ENCODE measurements at places on chromosomes 3 and 15. TPM values are rescaled to one million over a fixed set of nuclear protein-coding genes. Genes with fewer than 3 reads are reported as not detected.

Gene TMCO5A
- total RNA-seq, result 129 TPM

DNA sequence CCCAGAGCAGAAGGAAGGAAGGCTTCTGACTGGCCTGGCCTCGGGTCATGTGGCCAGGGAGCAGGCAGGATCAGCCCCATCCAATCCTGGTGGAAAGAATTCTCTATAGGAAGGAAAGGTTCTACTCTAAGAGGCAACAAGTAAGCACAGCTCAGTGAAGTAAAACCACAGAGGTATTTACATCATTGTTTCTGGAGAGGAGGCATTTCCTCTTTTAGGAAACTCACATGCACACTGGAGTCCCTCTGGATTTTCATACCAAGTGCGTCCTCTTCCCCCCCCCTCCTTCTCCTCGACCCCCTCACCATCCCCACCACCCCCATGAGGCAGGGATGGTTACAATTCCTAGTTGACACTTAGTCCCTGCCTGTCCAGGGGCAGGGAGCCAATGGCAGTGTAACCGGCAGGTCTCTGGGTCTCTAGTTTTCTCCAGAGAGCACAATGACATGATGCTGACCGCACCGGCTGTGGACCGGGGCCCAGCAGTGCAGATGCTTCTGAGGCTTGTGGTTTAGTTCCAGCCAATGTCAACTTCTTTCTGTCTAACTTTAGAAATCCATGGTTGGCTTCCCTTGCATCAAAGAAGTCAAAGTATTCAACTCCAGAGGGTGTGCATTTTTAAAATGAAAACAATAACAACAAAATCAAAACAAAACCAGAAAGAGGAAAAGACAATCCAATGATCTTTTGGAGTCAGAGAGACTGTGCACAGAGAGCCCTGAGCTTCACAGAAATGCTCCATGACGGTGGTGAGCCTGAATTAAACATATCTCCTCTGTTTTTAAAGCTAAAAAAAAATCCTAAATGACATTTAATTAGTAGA lies 230.3 kb upstream of the TLE3 start:
- no peak overlapping the region for H3K27ac ChIP-seq
- H3K4me3 ChIP-seq, result no peak overlapping the region
- H3K27me3 ChIP-seq, result no peaks in the 10 kb centered on the region
- no peaks in the 10 kb centered on the region for H3K36me3 ChIP-seq
- H3K4me1 ChIP-seq, result peaks cover 6% of the 10 kb centered on the region

DNA sequence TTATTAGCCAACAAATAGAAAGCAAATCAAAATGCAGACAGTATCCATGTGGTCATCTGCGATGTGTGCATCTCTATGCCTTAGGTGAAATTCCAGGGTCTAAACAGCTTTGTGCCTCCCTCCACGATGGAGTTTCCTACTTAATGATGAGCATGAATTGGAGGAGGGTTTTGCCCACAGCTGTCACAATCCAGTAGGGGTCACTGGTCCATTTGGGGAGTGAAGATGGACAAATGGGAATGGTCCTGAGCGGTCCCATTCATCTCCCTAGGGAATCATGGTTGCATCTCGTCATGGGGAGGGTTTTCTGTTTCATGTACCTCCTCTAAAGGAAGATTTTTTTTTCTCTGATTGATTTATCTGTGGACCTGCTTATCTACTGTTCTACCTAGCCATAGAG lies 358.0 kb downstream of the PTPRG start:
- no peak for DNase-seq
- H3K27ac ChIP-seq, result no peak overlapping the region
- no peaks in the 10 kb centered on the region for H3K27me3 ChIP-seq
- H3K36me3 ChIP-seq, result no peaks in the 10 kb centered on the region
- no peaks in the 10 kb centered on the region for H3K4me1 ChIP-seq

DNA sequence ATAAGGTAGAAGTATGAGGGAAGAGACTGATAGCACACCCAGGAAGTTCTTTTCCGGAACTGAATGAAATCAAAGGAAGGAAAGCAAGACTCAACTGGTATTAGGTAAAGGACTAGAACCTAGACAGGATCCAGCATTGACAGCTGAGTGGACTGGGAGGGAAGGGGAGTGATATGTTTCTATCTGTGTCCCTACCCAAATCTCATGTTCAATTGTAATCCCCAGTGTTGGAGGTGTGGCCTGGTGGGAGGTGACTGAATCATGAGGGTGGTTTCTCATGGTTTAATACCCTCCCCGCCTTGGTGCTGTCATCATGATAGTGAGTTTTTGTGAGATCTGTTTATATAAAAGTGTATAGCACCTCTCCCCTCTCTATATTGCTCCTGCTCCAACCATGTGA lies 415.9 kb upstream of the KCNMB2 start:
- DNase-seq, result no peak
- no peaks in the 10 kb centered on the region for H3K27me3 ChIP-seq

Gene ATP13A4
- total RNA-seq, result 1.9 TPM

GRCh38 chr15:48703544-48703943 lies 58.0 kb upstream of the FBN1 start:
- no peak overlapping the region for H3K27ac ChIP-seq
- H3K27me3 ChIP-seq, result no peaks in the 10 kb centered on the region
- no peaks in the 10 kb centered on the region for H3K36me3 ChIP-seq
- no peak overlapping the region for H3K4me3 ChIP-seq
- DNase-seq, result no peak

DNA sequence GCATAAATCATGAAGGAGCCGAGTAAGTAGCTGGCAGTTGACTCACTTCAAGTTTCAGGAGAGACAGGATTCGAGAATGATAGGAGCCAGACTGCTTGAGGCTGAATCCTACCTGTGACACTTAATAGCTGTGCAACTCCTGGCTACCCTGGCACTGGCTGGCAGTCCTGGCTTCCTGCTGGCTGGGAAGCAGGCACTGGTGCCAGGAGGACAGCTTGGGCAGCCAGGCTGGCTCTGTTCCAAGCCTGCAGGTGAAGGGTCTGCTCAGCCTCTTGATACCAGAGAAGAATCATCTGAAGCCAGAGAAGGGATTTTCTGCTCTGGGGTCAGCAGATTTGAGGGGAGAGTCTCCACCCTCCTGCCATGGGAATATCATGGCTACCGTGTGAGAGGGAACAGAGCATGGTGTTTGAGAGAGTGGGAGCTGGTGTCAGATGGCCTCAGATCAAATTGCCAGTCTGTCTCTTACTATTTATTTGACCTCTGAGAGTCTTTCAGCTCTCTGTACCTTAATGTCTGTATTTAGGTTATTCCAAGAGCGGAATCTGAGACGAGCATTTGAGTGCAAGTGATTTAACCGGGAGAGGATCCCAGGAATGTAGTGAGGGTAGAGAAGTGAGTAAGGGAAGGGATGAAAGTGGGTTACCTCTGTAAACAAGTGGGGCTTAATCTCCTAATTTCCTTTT lies 4.4 kb upstream of the XIRP1 start:
- H3K4me1 ChIP-seq, result peaks cover 3% of the 10 kb centered on the region
- H3K36me3 ChIP-seq, result no peaks in the 10 kb centered on the region
- H3K27ac ChIP-seq, result no peak overlapping the region
- no peak overlapping the region for H3K4me3 ChIP-seq
- no peaks in the 10 kb centered on the region for H3K27me3 ChIP-seq
- DNase-seq, result no peak

Gene PEAK1
- total RNA-seq, result 107 TPM

Gene PLA2G4B
- total RNA-seq, result 16.4 TPM

DNA sequence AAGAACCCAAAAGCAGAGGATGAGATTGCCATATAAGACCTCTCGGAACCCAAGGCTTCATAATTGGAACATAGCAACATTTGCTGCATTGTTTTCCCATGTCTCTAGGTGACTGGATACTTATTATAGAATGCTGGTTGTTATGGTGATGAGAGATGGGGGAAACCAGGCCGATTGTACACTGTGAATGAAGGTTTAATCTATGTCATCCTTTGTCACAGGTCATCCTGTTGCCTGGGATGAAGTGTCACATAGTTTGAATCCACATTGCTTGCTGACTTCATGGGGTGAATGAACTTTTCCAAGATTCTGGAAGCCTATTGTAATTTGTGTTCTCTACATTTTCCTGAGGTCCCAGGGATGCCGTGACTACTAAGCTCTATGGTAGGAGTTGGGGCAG lies 41.8 kb downstream of the CLEC3B start:
- no peak overlapping the region for H3K4me3 ChIP-seq
- no peak for DNase-seq
- no peaks in the 10 kb centered on the region for H3K36me3 ChIP-seq
- no peak overlapping the region for H3K27ac ChIP-seq

GRCh38 chr15:63200464-63201249 lies 11.3 kb downstream of the RAB8B start:
- no peak overlapping the region for H3K27ac ChIP-seq
- DNase-seq, result no peak
- H3K4me1 ChIP-seq, result peaks cover 8% of the 10 kb centered on the region
- no peaks in the 10 kb centered on the region for H3K27me3 ChIP-seq

- no peaks in the 10 kb centered on the region for H3K4me1 ChIP-seq
- DNase-seq, result no peak
- H3K4me3 ChIP-seq, result no peak overlapping the region
- H3K27me3 ChIP-seq, result no peaks in the 10 kb centered on the region
Observed at GRCh38 chr3:108342837-108343486, 46.6 kb downstream of the HHLA2 start.

- H3K27me3 ChIP-seq, result no peaks in the 10 kb centered on the region
- H3K4me3 ChIP-seq, result peak overlapping the region; percentile 89
- peaks cover 7% of the 10 kb centered on the region for H3K4me1 ChIP-seq
- peak overlapping the region; percentile 97 for H3K27ac ChIP-seq
Observed at GRCh38 chr15:56886363-56886931, 32.0 kb upstream of the TCF12 start.

- H3K27me3 ChIP-seq, result no peaks in the 10 kb centered on the region
- H3K4me1 ChIP-seq, result no peaks in the 10 kb centered on the region
- no peak overlapping the region for H3K27ac ChIP-seq
- no peaks in the 10 kb centered on the region for H3K36me3 ChIP-seq
Observed at GRCh38 chr3:112519424-112520001, 20.2 kb upstream of the BTLA start.

Gene TP63
- 10.5 TPM for total RNA-seq

GRCh38 chr15:85756411-85757072 lies 38.2 kb downstream of the KLHL25 start:
- no peak for DNase-seq
- no peaks in the 10 kb centered on the region for H3K27me3 ChIP-seq
- no peak overlapping the region for H3K4me3 ChIP-seq
- peaks cover 50% of the 10 kb centered on the region for H3K4me1 ChIP-seq
- H3K36me3 ChIP-seq, result no peaks in the 10 kb centered on the region

- H3K27ac ChIP-seq, result peak overlapping the region; percentile 7
- no peak overlapping the region for H3K4me3 ChIP-seq
- no peak for DNase-seq
- H3K36me3 ChIP-seq, result no peaks in the 10 kb centered on the region
Observed at GRCh38 chr3:67000009-67000408, 1.9 kb downstream of the KBTBD8 start.

DNA sequence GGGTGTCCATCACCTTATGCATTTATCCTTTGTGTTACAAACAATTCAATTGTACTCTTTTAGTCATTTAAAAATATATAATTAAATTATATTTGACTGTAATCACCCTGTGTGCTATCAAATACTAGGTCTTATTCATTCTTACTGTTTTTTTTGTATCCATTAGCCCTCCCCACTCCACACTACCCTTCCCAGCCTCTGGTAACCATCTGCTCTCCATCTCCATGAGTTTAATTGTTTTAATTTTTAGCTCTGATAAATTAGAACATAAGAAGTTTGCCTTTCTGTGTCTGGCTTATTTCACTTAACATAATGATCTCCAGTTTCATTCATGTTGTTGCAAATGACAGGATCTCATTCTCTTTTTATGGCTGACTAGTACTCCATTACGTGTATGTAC lies 16.8 kb downstream of the C3orf20 start:
- H3K4me1 ChIP-seq, result no peaks in the 10 kb centered on the region
- H3K4me3 ChIP-seq, result no peak overlapping the region
- H3K27me3 ChIP-seq, result no peaks in the 10 kb centered on the region
- H3K36me3 ChIP-seq, result no peaks in the 10 kb centered on the region

DNA sequence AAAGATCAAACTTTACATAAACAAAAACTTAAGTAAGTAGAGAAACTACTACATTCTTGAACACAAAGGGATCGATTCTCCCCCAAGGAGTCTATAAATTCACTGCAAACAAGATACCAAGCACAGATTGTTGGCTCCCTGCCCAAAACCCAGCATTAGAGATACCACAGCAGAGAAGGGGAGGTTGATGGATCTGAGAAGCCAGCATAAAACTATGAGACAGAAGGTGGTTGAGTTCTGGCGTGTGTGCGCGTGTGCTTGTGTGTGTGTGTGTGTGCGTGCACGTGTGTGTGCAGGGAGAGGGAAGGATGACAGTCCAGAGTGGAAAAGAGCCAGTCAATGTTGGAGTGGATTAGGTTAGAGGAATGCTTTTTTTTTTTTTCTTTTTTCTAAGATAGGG lies 143.2 kb upstream of the PRR20G start:
- H3K27ac ChIP-seq, result no peak overlapping the region
- H3K36me3 ChIP-seq, result no peaks in the 10 kb centered on the region
- no peaks in the 10 kb centered on the region for H3K4me1 ChIP-seq
- no peak overlapping the region for H3K4me3 ChIP-seq

Gene SEMA3F
- 8.3 TPM for total RNA-seq

GRCh38 chr3:36447061-36447460 lies 66.8 kb downstream of the STAC start:
- DNase-seq, result no peak
- no peaks in the 10 kb centered on the region for H3K27me3 ChIP-seq
- no peaks in the 10 kb centered on the region for H3K36me3 ChIP-seq
- H3K4me1 ChIP-seq, result no peaks in the 10 kb centered on the region
- H3K4me3 ChIP-seq, result no peak overlapping the region

GRCh38 chr3:58536501-58537411 lies at the start of gene ACOX2:
Gene ACOX2 (minus strand): TSS chr3:58537190. CDS start chr3:58535106, 2,084 bp downstream.
- H3K4me1 ChIP-seq, result peaks cover 17% of the 10 kb centered on the region
- H3K27me3 ChIP-seq, result no peaks in the 10 kb centered on the region
- H3K4me3 ChIP-seq, result peak within 1 kb of the TSS; percentile 13

DNA sequence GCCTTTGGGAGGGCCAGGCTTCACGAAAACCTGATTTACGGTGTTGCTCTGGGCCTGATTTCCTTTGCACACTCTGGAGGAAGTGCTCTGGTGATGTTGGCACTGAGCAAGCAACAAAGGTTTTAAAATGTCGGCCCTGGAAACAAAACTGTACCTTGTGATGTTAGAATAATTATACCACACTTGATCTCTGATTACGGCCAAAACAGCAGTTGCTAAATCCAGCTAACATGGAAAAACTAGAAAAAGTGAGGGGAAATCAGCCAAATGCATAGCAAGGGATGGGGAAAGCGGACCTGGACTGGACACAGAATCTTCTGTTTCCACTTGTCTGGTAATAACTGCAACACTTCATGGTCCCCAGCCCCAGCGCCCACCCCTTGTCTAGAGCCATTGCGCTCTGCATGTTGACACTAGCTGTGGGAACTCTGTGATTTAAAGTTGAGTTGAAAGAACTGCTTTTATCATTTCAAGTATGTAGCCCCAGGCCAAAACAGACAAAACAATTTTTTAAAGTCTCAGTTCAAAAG lies 120.1 kb downstream of the VGLL4 start:
- H3K27ac ChIP-seq, result no peak overlapping the region
- H3K4me1 ChIP-seq, result peaks cover 3% of the 10 kb centered on the region
- no peak for DNase-seq
- no peaks in the 10 kb centered on the region for H3K36me3 ChIP-seq
- no peak overlapping the region for H3K4me3 ChIP-seq

Gene MED12L
- 18.5 TPM for total RNA-seq

Gene LRRC2
- total RNA-seq, result 0.71 TPM

Gene PKM
- total RNA-seq, result 530 TPM

Gene MGLL
- 19.2 TPM for total RNA-seq

Gene TIGIT
- 1.2 TPM for total RNA-seq

Data from testis (tissue), 5 donors.